Kidney (tissue), 22 donors: ENCODE measurements at places on chromosomes 7 and 10. TPM values are rescaled to one million over a fixed set of nuclear protein-coding genes. Genes with fewer than 3 reads are reported as not detected.
A peak's percentile ranks its signal among the peaks of the same experiment; 100 is the strongest.

DNA sequence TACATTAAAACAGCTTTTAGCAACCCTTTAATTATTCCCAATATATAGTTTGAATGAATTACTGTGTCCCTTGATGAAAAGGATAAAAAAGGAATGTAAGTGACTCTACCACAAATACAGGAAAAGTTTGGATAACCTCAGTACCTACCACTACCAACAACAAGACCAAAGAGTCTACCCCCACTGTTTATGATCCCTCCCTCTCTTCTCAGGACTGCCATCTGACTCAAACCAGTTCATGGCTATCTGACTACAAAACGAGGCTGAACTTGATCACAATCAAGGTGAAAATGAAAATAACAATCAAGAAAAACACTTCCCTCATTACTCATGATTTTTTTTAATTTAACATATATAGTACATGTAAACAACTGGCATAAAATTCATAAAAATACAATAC, 108.7 kb downstream of the DPY19L1 start:
- no peak for DNase-seq

GRCh38 chr7:6530626-6531491, 20.4 kb downstream of the GRID2IP start:
- no peak for DNase-seq

DNA sequence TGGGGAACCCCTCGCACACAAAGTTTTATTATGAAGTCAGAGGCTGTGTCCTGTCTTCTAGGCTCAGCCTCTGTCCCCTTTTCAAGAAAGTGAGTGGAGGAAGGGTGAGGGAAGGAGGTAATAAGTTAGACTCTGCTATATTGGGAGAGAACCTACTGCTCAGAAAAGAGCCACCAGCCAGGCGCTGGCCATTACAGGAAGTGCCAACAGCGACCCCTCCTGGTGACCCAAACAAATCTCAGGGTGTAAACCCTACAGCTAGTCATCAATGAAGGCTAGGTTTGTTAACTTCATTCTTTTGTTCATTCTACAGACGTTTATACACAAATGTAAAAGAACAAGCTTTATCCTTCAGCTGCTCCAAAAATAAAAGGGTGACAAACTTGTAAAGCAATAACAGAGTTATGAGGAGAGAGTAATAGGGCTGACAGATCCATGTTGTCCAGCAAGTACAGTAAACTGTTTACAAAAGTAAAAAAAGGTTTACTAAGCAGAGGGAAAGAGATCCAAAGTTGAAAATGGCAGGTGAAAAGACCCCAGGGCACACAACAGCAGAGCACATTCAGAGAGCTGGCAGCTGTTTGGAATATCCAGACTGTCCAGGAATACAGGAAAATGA, 82.7 kb downstream of the FAM204A start:
- no peak for DNase-seq

DNA sequence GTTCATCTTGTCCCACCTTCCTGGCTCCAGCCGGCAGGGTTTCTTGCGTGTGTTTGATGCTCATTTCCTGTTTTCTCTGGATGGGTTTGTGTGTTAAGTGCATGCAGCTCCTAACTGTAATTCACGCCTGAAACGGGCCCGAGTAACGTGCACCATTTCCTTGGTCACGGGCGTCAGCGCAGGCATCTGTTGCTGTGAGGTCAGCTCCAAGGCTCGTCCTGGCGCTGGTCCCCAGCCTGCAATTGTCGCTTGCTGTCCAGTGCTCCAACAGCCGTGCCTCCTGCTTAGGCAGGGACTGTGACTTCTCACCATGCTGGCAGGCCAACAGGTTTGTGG, 201.1 kb downstream of the GLRX3 start:
- DNase-seq: no peak

DNA sequence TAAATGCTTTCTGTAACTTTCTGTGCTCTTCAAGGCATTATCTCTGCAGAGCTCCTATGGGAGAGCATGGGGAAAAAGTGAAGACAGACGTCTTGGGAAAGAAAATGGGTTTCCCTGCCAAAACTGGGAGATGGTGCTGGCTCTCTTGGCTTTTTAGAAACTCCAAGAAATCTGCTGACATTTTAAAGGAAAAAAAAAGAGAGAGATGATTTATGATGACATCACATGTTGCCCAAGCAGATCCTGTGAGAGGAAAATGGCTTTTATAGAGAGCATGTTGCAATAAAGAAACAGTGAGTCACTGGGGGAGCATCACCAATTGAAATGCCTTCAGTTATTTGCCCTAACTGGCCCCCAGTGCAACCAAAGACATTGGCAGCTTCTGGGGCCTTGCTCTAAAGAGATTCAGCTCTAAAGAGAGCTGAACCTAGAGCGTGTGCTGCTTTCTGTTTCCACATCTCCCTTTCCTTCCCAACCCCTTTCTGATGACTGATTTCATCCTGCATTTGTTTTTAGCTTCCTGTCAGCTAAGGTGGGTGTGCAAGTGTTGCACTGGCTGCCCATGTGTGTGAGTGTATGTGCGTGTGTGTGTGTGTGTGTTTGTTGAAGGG, 37.7 kb downstream of the LRMDA start:
- no peak for DNase-seq

DNA sequence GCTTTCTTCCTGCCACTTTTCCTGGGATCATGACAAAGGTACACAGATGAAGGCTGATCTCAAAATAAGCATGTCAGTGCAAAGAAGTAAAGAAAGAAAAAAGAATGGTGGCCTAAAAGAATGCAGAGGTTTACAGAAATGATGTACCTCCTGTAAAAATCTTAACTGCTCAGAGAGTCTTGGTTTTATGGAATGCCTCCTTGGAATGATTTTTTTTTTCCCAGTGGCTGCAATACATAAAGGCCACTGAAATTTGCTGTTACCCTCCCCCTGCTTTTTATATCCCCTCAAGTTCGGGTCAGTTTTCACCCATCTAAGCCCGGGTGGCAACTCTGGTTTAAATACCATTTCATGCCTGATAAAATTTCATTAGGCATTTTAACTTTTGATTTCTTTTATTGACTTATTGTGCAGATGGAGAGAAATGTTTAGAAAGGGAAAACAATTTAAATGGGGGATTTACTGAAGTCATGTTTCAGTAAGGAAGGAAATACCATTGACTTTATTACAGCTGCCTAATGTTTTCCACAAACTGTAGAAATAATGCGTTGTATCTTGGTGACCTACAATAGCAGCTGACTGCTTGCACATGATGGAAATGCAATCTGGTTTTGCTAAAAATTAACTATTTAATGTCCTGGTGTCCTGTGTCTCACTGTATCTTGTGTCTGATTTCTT, 102.5 kb downstream of the SAMD9 start:
- DNase-seq: peak; percentile 82

DNA sequence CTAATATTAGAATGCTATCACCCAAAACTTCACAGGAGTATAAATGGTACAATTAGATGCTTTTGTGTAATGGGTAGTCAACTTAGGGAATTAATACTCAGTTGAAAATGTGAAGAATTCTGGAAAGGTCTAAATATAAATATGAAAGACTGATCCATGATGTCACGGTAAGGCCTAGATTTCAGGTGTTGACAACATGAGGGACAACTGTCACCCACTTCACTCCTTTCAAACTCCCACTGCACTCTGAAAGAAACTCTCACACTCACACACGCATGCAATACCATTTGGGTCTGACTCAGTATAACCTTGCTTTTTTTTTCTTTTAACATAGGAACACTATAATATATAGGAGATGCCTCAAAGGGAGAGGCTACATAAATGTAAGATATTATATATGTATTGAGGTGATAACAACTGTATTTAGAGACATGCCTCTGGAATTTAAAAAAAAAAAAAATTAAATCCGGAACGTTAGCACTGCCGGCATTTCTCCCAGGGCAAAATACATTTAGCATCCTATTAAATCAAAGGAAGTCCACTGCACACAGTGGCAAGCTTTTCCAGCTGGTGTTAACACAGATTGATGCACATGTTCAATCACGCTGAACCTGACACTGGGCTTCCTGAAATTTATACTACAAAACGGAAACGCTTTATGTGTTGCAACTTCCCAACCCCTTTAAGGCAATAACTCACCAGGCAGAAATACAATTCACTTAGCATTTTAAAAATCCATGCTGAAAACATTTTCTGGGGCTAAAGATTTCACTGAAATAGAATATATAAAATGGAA, 74.9 kb downstream of the RSU1 start:
- DNase-seq: no peak

DNA sequence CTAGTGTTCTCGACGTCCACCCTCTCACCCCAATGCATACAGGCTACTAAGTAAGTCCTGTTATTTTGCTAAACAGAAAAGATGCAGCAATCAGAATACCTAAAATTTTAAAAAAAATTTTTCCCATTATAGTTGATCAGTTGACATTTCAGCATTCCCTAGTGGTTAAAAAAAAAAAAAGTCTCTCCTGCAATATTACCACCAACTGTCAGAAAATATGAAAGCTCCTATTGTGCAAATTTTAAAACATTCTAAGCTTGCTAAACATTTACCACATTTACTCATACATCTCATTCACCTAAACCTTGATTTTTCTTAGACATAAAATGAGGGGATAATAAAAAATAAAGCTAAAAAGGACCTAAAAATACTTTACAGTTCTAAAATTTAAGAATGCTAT, 165.6 kb downstream of the AVL9 start:
- DNase-seq: no peak

- DNase-seq: peak; percentile 68
These were observed 321.1 kb upstream of the NPVF start for GRCh38 chr7:25549271-25549921.

FXYD4 gene
- 109 TPM for total RNA-seq

GRM8 gene
- total RNA-seq: 3.2 TPM

JAKMIP3 gene
- 0.16 TPM for total RNA-seq

RBP3 gene
- not detected for total RNA-seq

ANKRD61 gene
- total RNA-seq: 0.19 TPM

CDC14C gene
- not detected for total RNA-seq

PHKG1 gene
- 0.91 TPM for total RNA-seq

GPR15LG gene
- total RNA-seq: 0.44 TPM

ARMS2 gene
- total RNA-seq: not detected

AFAP1L2 gene
- total RNA-seq: 24.0 TPM

ZNF277 gene
- total RNA-seq: 25.0 TPM

DYNC1I1 gene
- 2.6 TPM for total RNA-seq

PVRIG gene
- total RNA-seq: 3.2 TPM
